ENCODE measurements at places on chromosomes 2 and 18.

DNA sequence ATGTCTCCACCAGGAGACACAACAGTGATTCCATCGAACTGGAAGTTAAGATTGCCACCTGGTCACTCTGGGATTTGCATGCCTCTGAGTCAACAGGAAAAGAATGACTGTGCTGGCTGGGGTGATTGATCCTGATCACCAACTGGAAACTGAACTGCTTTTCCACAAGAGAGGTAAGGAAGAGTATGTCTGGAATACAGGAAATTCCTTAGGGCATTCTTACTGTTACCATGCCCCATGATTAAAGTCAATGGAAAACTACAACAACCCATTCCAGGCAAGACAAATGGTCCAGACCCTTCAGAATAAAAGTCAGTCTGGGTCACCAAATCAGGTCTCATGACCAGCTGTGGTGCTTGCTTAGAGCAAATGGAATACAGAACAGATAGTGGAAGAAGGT is 12.0 kb upstream of the DDX1 start:
- no peak for DNase-seq

GRCh38 chr2:207437524-207438143 is 92.1 kb upstream of the CREB1 start:
- DNase-seq: no peak

DNA sequence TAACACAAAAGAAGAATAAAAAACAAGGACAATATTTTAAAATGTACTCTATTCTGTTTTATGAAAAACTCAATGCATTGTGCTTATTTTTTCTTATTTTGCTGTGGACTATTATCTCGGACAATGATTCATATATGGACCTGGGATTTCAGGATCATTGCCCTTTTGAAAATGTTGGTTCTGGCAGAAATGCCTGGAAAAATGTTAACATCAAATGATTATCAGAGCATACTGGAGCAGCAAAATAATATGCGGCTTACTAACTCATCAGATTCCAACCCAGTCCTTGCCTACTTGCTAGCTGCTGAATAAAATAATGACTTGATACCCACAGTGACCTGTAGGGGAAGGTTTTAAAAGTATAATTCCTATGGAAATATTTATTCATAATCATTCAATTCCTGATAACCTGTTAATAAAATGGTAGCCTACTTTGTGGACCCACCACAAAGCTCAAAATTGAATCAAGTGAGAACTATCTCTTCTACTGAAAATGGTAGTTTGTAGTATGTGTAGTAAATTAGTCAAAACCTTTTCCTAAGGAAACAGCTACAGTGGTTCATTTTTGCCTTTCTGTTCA is 117.4 kb downstream of the NEB start:
- no peak for DNase-seq

- no peak for DNase-seq
Measured at GRCh38 chr2:28749526-28749925, 2.1 kb upstream of the PPP1CB start.

GRCh38 chr2:15042801-15043217 is 410.3 kb downstream of the LRATD1 start:
- no peak for DNase-seq

DNA sequence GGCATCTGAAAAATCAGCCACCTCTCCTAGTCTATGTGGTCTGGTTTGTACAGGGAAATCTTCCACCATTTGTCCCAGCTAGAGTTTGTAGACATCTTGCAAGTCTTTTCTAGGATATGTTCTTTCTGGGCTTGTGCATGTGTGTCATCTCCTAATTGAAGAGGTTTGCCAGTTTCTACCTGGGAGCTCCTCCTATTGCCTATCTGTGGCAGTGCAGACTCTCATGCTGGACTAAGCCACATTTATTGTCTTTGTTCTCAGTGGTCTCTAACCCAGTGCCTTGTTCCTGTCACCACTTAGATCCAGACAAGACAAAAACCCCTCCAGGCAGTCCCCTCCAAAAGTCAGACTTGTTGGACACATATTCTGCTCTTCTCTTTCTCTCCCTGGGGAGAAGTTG is 72.0 kb upstream of the MRPS9 start:
- DNase-seq: no peak

GRCh38 chr2:203690117-203690431 is 16.4 kb upstream of the CD28 start:
- DNase-seq: no peak

GRCh38 chr2:67880291-67880761 is 182.5 kb downstream of the C1D start:
- DNase-seq: no peak

DNA sequence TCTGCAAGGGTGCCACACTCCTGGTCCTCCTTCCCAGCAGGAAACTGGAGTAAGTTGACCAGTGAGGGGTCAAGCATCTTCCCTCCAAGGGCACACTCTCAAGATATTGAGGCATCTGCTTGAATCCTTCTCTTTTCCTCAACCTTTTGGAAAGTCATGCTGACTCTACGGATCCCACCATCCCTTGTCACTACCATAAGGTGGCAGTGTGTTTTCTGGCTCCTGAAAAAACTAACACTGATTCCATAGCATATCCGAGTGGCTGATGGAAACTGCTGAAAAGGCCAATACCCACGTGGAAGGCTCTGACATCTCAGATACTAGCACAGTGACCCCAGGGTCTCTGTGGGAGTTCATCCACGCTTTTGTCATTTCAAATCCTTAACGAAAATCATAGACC is 37.1 kb downstream of the GPR45 start:
- DNase-seq: no peak

DNA sequence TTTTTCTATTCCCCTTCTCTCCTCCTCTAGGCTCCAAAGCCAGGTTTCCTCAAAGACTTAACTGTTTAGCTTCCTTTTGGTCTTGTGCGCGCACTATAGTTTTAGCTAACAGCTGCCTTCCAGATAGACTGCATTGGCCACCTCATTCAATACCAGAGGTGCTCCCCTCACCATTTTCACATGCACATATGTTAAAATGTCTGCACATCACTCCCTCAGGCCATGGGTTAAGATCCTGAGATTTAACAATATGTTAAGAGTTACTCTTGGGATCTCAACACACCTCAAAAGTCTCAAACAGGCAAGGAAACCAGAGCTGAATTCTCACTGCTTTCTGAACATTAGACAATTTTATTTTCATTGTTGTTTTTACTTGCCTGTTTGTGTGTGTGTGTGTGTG is 80.8 kb upstream of the MAP3K20 start:
- DNase-seq: no peak

DNA sequence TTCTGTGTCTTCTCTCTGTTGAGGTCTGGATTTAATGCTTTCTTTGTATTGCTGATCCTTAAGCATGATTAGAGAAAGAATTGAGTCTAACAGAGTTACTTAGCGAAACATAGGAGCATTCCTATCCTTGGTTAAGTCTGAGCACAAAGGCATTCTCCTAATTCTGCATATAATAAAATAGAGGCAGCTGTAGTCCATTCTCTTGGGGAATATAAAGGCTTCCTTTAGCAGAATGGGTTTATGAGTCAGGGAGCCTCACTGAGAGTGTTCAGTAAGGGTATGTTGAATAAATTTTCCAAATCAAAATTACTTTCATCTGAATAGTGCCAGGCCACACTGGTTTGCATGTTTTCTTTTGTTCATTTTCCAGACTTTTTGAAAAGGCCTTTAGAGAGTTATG is 101.5 kb downstream of the GALNT1 start:
- DNase-seq: no peak
